Hair follicular keratinocyte (primary cell): ENCODE measurements at places on chromosomes 7 and 10. TPM values are rescaled to one million over a fixed set of nuclear protein-coding genes. Genes with fewer than 3 reads are reported as not detected.

CAV1 gene
- 561 and 764 TPM in 2 replicates for total RNA-seq

OR6B1 gene
- not detected in 2 replicates for total RNA-seq

PLXNA4 gene
- total RNA-seq, result under 0.01 TPM in 1 of 2 replicates, not detected in the other

CCDC172 gene
- total RNA-seq, result not detected in 2 replicates

CUL1 gene
- 40.3 and 47.3 TPM in 2 replicates for total RNA-seq

MINDY4 gene
- 1.5 and 2.1 TPM in 2 replicates for total RNA-seq

TRPV5 gene
- total RNA-seq, result not detected in 2 replicates

TAS2R5 gene
- total RNA-seq, result 0.62 TPM in 1 of 2 replicates, not detected in the other

TAF3 gene
- 2.9 and 3.3 TPM in 2 replicates for total RNA-seq

NXPH1 gene
- not detected in 2 replicates for total RNA-seq

HECW1 gene
- total RNA-seq, result 0.04 TPM in 1 of 2 replicates, not detected in the other

PON2 gene
- total RNA-seq, result 49.6 and 66.5 TPM in 2 replicates

REPIN1 gene
- total RNA-seq, result 28.5 and 36.2 TPM in 2 replicates

CPA1 gene
- not detected in 2 replicates for total RNA-seq

SSC4D gene
- total RNA-seq, result 0.87 and 4.1 TPM in 2 replicates
